Muscle of leg (tissue), 16 donors: ENCODE measurements at places on chromosomes 1 and 21.

DNA sequence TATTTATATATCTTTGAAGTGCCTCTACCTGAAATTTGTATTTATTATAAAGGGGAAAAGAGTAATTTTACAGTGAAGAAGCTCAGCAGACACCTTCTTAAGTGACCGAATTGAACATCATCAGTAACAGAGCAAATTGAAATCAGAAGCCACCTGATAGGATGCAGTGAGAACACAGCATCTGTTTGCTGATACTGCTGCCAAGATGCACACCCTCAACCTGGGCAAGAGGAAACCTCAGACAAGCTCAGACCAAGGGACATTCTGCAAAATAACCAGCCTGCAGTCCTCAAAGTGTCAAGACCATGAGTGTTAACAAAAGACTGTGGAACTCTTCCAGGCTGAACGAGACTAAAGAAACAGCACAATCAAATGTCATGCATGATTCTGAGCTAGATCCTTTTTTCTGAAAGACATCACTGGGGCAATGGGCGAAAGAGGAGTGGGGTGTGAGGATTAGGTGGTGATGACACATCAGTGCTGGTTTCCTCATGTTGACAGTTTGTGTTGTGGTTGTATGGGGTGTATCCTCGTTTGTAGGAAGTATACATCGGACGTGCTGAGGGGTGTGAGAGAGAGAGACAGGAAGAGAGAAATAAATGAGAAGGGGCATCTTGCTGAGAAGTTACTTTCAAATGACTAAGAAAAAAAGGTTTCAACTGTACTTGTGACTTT is 103.7 kb downstream of the ABCA4 start:
- DNase-seq, result no peak

DNA sequence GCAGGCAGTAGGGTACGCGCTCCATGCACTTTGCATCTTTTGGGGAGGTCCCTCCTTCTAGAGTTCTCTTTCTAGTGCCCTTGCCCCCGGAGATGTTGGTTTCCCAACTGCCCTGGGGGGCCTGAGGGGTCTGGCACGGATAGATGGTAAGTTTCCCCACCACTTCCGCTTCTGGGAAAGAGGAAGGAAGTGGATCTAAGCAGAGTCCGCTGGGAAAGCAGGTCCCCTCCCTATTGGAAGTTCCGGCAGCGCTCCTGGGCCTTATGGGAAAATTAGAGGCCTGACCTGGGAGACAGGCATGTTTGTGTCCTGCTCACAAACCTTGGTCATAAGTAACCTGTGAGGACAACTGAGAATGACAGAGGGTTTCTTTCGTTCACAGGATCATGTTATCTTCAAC is 274.4 kb downstream of the RPS6KC1 start:
- DNase-seq, result no peak

GRCh38 chr1:70041317-70042045 is 163.9 kb downstream of the LRRC40 start:
- no peak for DNase-seq

DNA sequence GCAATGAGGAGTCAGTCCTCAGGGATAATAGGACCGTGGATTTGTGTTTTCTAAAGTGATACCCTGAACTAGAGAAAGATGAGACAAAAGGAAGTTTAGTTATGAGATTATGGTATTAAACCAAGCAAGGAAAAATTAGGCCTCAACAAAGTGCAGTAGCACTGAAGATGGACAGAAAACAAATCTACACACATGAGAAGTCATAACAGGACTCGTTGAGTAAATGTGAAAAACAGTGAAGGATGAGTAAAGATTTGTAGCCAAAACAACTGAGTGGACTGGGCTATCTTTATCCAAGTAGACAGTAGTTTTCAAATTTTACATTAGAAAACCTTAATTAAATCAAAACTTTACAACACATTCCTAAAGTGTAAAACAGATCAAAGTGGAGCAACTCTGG is 15.0 kb downstream of the EPRS1 start:
- no peak for DNase-seq
